Pulmonary artery endothelial cell (primary cell): ENCODE measurements at places on chromosomes 7 and 10.
A peak's percentile ranks its signal among the peaks of the same experiment; 100 is the strongest.

GRCh38 chr10:31345886-31346285 is 26.9 kb downstream of the ZEB1 start:
- no peak for DNase-seq

GRCh38 chr10:70549962-70550458 is 52.5 kb downstream of the PRF1 start:
- DNase-seq = no peak

DNA sequence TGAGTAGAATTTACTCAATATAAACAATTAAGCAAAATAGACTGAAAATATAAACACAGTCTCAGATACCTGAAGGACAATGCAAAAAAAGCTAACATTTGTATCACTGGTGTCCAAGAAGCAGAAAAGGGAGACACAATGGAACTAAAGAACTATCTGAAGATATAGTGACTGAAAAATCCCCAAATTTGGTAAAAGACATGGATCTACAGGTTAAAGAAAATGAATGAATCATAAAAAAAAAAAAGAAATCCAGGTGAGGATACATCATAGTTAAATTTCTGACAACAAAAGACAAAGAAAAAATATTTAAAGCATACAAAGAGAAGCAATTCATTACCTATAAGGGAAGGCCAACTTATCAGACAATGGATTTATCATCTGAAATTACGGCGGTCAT is 114.7 kb upstream of the PPP1R3A start:
- DNase-seq = no peak

GRCh38 chr7:34931739-34932138 is 105.5 kb downstream of the DPY19L1 start:
- DNase-seq = no peak

GRCh38 chr10:130762491-130762890 is 549.0 kb downstream of the TCERG1L start:
- no peak for DNase-seq

DNA sequence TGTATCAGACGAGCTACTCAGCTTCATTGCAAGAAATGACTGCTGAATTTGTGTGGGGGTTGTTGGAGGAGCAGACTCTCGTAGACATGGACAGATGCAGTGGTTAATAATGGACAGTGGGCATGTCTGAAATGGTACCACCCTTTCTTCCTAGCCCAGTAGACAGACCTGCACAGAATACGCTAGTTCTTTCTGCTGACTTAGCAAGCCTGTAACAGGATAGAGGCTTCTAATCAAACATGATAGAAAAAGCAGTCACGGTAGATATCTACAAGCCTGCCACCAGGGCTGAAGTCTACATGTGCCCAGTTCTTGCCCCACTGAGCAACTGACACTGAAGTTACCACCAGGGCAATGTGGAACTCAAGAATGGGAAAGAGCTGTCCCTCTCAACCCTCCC is 188.0 kb downstream of the FANK1 start:
- no peak for DNase-seq

DNA sequence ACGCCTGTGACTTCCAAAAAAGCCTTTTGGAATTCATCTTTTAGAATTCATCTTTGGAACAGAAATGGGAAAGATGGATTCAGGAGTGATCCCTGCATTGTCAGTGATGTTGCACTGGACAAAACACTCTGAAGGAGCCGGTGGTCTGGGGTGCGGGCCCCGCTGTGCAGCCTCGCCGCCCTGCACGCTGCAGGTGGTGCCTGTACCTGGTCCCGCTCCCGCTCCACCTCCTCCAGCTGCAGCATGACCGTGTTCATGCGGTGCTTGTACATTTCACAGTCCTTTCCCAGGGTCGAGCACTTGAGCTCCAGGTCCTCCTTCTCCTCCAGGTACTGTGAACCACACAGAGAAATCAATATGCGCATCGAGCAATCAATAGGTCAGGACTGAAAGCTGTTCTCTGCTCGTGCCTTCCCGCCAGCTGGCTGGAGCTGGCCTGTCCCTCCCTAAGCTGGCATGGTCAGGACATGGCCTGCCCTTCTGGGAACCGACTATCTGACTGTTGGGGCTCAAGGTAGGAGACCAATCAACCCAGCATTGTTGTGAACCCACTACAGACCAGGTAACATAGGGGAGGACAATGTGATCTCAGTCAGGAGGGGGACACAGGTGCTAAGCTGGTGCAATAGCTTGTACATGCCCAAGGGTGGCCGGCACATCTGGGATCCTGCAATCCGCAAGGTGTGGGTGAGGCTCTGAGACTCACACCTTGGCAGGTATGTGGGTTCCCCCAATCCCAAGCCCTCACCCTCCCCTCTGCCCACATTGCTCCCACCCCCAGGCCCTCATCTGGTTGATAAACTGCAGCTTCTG is 93.8 kb upstream of the GNA12 start:
- no peak for DNase-seq

GRCh38 chr10:123488436-123488835 is 177.7 kb upstream of the GPR26 start:
- DNase-seq = no peak

DNA sequence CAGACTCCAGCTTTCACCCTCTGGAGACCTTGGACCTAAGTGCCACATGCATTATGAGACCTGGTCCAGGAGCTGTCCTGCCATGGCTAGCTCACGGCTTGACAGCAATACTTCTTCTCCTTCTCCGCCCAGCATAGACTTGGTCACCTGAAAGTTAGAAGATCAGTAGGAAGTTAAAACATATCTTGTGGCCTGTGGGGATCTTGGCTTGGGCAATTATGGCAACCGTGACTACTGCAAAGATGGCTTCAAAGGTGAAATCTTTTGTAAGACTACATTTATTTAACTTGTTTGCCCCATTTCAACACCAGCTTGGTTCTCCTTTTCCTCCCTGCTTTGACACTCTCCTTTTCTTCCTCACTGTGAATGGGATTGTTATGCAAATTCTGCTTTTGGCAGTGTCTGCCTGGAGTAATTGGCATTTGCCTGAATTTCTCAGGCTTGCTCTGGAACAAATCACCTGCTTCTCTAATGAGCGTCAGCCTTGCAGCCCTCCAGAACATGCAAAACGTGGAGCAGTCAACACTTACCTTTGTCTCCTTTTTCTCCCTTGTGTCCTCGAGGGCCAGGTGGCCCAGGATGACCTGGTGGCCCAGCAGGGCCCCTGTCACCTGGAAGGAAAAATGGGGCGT is 53.4 kb downstream of the COL17A1 start:
- DNase-seq = no peak

DNA sequence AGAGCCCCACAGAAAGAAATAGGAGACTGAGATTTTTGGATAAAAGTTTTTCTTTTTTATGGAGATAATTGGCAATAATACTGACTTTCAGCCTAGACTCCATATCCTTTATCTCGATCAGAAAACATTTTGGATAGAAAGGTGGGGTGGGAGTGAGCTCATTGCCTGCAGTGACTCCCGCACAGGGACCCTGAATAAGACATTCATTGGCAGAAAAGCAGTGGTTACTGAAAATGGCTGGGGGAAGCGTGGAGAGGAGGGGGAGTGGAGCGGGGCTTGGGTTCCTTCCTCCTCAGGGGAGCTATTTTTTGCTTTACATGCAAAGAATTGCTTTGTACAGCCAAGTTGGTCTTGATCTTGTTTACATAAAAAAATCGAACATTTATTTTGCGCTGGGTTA is 90.4 kb upstream of the BMPER start:
- no peak for DNase-seq

- DNase-seq = no peak
Observed at GRCh38 chr10:60679388-60679990, 98.8 kb upstream of the CDK1 start.

GRCh38 chr10:133420579-133420978 is 3.8 kb downstream of the SPRN start:
- DNase-seq = no peak

DNA sequence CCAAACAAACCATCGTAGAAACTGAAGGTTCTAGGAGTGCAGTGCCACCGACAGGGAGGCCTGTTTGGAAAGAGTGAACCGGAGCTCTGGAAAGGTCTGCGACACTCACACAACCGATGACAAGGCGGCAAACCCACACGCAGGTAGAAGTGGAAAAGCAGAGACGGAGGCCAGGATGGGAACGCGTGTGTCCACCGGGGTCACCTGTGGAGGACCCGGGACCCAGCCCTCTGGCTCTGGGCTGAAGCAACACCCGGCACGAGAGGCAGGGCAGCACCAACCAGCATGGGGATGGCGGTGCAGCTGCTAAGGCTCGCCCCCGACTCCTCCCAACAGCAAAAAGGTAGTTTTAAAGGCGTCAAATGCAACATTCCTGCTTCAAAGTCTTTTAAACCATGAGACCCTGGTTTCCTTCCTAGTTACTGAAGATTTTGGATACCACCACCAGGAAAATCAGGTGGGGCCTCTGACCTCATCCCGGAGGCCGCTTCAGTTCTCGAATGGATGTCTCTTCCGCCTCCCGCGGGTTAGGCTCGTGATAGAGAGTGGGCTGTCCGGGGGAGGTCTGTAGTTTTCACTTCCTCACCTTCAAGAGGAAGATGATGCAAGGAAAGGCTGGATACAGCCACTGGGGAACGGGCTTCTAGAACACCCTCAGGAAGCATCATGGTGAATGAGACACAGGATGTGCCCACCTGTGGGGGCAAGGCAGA is 115.5 kb downstream of the SMURF1 start:
- no peak for DNase-seq

DNA sequence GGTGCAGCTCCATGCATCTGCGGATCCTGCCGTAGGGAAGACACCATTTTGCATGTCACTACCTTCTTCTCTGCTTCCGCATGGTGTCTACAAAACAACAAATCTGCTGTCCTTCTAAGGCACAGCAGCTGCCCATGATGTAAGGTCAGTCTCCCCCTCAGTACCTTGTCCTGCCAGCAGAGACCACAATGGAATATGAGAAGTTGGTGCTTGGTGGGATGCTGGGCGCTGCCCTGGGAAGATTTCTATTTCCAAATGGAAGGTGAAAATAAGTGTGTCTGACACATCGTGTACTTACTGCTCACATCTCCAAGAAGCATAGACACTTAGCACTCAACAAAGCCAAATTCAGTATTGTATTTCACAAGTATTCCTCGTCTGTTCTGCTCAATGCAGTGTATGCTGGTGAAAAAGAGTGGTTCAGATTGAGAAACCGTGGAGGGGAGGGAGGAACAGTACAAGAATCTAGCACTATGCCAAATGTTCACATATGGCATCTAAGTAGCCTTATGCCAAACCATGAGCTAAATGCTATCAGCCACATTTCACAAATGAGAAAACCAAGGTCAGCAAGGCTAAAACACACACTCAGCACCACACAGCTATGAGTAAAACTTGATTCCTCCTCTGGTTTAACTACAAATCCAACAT is 95.0 kb downstream of the GRB10 start:
- no peak for DNase-seq

GRCh38 chr10:71799608-71800453 is 26.5 kb upstream of the VSIR start:
- no peak for DNase-seq

- DNase-seq = peak; percentile 75
Observed at GRCh38 chr7:107047902-107048782, 3.6 kb downstream of the PRKAR2B start.

DNA sequence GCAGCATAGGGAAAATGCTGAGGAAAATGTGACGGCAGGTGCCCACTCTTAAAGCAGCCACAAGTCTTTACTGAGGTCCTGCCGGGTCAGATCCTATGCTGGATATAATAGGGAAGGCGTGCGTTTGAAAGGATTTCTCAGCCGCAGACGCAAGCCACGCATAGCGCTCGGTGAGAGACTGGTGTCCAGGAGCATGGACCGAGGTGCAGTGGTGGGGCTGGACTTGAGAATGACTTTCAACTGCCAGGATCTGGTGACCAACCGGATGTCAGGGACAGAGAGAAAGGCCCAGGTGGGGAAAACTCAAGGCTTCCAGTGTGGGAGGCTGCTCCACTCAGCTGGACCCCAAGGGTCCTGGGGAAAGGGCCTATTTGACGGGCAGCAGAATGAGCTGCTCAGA is 74.7 kb upstream of the INSIG1 start:
- DNase-seq = no peak

DNA sequence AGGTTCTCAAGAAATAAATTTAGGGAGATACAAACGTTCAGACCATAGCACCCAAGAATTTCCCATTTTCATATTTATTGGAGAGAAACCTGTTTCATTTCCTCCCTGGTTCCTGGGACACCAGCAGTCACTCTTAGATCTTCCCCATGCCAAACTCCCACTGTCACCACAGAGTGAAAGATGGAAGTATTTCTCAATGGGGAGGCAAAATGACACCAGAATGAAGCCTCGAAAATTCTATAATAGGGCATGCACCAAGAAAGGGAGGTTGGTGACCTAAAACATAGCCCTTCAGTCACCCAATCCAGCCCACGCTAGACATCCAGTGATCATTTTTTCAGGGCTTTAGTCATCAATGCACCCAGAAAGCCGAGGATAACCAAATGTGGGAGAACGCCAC is 148.1 kb upstream of the PLXDC2 start:
- no peak for DNase-seq

GRCh38 chr10:8150401-8150905 is 96.0 kb downstream of the GATA3 start:
- DNase-seq = no peak

GRCh38 chr7:93944673-93945072 is 23.1 kb downstream of the GNG11 start:
- DNase-seq = peak; percentile 91

DNA sequence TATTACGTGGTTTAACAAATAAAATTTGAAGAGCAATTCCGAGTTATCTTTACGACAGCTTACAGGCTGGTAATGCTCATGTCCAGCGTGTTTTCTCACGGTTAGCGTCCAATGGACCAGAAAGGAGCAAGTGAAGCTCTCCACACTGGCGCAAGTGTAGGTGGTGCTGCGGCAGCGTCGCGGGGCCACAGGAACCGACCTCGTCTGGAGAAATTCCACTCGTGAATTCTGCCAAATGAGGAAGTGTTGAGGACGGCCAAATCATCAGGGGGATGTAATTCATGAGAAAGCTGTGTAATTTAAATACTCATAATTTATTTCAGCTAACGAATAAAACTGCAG is 350 bp upstream of the ZNF37A start:
- no peak for DNase-seq

GRCh38 chr10:78952030-78952429 is 116.7 kb upstream of the ZMIZ1 start:
- no peak for DNase-seq

- DNase-seq = no peak
Observed at GRCh38 chr10:110995301-110995700, 75.9 kb downstream of the SHOC2 start.

DNA sequence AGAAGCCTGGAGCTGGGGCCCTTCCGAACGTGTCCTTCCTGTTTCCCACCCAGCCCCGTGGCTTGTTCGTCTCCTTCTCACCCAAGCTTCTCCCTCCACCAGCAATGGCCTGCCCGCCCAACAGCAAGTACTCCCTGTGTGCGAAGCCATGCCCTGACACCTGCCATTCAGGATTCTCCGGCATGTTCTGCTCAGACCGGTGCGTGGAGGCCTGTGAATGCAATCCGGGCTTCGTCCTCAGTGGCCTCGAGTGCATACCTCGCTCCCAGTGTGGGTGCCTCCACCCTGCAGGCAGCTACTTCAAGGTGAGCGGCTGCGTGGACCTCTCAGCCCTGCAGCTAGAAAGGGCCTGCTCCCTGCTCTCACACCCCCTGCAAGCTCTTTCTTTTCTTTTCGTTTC is 31.9 kb downstream of the ZAN start:
- DNase-seq = no peak

- DNase-seq = no peak
Observed at GRCh38 chr10:98533746-98534445, 87.2 kb upstream of the HPS1 start.

- peak; percentile 71 for DNase-seq
Observed at GRCh38 chr10:133309100-133309719, 496 bp downstream of the ZNF511 start.
